Endothelial cell (in vitro differentiated cells): ENCODE measurements at places on chromosomes 3 and 15. TPM values are rescaled to one million over a fixed set of nuclear protein-coding genes. Genes with fewer than 3 reads are reported as not detected.

DNA sequence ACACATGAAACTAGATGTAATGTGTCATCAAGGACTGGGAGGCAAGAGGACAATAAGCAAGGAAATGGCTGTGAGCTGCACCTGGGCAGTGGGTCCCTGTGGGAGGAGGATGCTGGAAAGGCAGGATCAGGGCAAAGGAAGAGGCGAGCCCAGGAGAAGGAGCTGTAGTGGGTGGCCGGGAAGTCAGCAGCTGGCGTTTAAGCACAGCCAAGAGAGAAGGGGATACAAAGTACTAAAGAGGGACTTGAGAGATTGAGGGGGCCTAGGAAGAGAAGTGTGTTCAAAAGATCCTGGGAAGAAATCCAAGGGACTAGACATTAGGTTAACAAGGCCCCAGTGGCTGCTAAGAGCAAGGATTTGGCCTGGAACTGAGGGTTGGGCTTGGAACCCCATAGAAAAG is 188.5 kb upstream of the SLC24A5 start:
- H3K27me3 ChIP-seq = peaks cover 6% of the 10 kb centered on the region
- no peaks in the 10 kb centered on the region for H3K36me3 ChIP-seq
- H3K27ac ChIP-seq = no peak overlapping the region
- DNase-seq = no peak
- H3K4me3 ChIP-seq = no peak overlapping the region

DNA sequence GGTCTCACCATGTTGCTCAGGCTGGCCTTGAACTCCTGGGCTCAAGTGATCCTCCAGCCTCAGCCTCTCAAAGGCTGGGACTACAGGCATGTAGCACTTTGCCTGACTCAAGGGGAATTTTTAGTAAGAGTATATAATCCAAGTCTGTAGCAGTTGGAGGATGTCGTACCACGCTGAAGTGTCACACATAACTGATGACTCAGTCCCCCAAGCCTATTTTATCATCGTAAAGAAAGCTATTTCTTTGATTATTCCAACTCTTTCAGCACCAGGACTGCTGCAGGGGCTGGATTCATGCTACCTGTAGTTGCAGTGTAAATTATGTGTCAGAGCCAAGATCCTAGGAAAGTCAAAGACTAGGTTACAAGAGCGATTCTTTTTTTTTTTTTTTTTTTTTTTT is 1.4 kb upstream of the PRKCI start:
- DNase-seq = no peak
- peaks cover 19% of the 10 kb centered on the region for H3K4me1 ChIP-seq
- H3K36me3 ChIP-seq = peaks cover 4% of the 10 kb centered on the region
- H3K27me3 ChIP-seq = peaks cover 2% of the 10 kb centered on the region
- H3K27ac ChIP-seq = no peak overlapping the region

DNA sequence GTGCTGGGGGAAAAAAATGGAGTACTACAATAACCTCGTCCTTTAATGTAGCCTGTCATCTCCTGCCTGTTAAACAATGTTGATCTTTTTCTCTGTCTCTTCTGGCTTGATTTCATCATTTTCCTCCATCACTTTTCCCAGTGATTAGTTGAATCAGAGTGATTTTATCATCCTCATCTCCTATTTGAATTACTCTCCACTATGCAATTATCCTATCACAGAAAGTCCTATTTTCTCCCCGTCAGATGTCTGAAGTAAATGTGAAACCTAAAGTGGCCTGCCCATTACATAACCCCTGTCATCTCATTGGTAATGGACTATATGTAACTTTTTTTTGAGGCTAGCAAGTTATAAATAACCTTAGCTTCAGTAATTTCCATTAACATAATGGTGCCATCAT is 201.8 kb downstream of the CACNA2D3 start:
- no peaks in the 10 kb centered on the region for H3K36me3 ChIP-seq
- no peak for DNase-seq
- no peak overlapping the region for H3K27ac ChIP-seq
- no peaks in the 10 kb centered on the region for H3K27me3 ChIP-seq

- no peak overlapping the region for H3K27ac ChIP-seq
- no peaks in the 10 kb centered on the region for H3K36me3 ChIP-seq
- H3K4me3 ChIP-seq = no peak overlapping the region
These were observed 37.1 kb downstream of the CTXND1 start for GRCh38 chr15:80214910-80215309.

DNA sequence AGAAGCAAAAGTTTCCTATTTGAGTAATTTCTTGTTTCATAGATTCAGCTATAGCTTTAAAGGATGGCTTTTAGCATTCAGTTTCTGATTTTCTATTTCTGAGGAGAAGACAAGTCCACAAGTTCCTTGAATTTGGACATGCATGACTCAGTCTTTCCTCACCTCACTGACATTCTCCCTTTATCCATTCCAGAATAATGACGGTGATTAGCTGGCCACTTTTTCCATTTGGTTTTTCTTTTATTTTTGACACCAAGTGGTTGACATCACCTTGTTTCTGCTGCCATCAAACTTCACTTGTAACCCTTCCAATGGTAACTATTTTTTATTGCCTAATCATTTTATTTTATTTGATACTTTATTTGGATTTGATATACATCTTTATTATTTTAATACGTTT is 404.4 kb upstream of the KCNMB2 start:
- DNase-seq = no peak
- H3K27me3 ChIP-seq = peaks cover 2% of the 10 kb centered on the region
- no peaks in the 10 kb centered on the region for H3K36me3 ChIP-seq
- H3K4me1 ChIP-seq = no peaks in the 10 kb centered on the region
- H3K4me3 ChIP-seq = no peak overlapping the region

GRCh38 chr3:57752307-57752706 is 3.8 kb upstream of the SLMAP start:
- no peak for DNase-seq
- peaks cover 3% of the 10 kb centered on the region for H3K36me3 ChIP-seq
- no peak overlapping the region for H3K4me3 ChIP-seq
- no peak overlapping the region for H3K27ac ChIP-seq
- peaks cover 7% of the 10 kb centered on the region for H3K4me1 ChIP-seq

DNA sequence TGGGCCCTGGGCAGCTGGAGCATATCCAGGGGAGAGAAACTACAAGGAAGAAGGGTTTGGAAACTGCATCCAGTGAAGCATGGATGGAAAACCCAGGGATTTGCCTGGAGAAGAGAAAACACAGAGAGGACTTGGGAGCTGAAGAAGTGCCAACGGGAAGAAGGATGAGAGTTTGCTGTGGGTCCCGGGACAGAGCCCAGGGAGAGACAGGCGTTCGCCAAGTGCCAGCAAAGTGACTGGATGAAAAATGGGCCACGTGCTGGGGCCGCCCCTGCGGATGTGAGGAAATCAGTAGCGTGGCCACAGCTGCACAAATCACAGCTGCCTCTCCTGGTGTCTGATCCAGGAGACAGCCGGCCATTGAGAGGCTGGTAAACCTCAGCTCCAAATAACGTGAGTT is 70.4 kb downstream of the HES1 start:
- H3K36me3 ChIP-seq = no peaks in the 10 kb centered on the region
- no peak overlapping the region for H3K27ac ChIP-seq
- H3K4me3 ChIP-seq = no peak overlapping the region
- DNase-seq = no peak

DNA sequence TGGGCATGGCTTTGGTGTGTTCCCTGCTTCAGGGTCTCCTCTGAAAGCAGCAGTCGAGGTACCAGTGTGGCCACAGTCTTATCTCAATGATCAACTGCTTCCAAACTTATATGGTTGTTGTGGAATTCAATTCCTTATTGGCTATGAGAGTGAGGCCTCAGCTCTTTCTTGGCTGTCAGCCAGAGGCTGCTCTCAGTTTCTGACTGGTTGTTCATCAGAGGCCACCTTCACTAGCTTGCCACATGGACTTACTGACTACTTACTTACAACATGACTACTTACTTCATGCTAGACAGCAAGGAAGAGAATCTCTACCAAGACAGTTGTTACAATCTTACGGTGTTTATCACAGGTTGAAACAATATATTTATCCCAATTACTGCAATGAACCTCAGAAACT is 789.2 kb downstream of the DIPK2A start:
- no peak for DNase-seq
- H3K4me3 ChIP-seq = no peak overlapping the region
- no peak overlapping the region for H3K27ac ChIP-seq
- H3K4me1 ChIP-seq = no peaks in the 10 kb centered on the region

DNA sequence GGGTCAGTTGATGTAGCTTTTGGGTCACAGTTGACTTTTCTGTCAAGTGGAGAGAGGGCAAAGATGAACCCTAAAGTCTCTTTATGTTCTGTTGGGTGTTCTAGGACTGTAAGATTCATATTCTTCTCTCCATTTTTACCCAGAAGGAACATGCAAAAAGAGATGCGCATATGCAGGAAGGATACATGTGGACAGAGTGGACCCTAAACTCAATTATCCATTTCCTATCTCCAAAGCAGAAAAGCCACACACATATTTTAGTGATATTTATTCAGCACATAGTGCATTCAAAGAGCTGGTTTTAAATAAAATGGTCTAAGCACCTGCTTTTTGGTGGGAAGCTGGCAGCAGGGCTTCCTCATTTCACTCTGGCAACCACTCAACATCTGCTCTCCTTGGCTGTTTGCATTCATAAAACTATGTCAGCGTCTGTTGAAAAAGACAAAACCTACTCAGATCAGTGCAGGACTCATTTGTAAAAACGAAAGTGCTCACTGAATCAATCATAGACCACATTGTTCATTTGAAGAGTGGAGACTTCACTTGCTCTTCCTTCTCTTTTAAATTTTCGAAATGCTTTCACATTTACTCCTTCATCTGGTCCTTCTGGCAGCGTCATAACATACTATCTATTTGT is 96.6 kb downstream of the SEMA6D start:
- H3K36me3 ChIP-seq = no peaks in the 10 kb centered on the region
- H3K4me1 ChIP-seq = peaks cover 10% of the 10 kb centered on the region
- H3K4me3 ChIP-seq = no peak overlapping the region
- H3K27ac ChIP-seq = no peak overlapping the region
- no peak for DNase-seq

- H3K27me3 ChIP-seq = peaks cover 3% of the 10 kb centered on the region
- no peak overlapping the region for H3K4me3 ChIP-seq
- DNase-seq = peak; percentile 16
- H3K4me1 ChIP-seq = peaks cover 8% of the 10 kb centered on the region
- no peaks in the 10 kb centered on the region for H3K36me3 ChIP-seq
These were observed 35.2 kb upstream of the SIAH2 start for GRCh38 chr3:150798122-150798618.

GRCh38 chr15:99132634-99133287 is 27.9 kb downstream of the SYNM start:
- H3K4me1 ChIP-seq = peaks cover 16% of the 10 kb centered on the region
- H3K36me3 ChIP-seq = peaks cover 18% of the 10 kb centered on the region
- peaks cover 2% of the 10 kb centered on the region for H3K27me3 ChIP-seq
- H3K4me3 ChIP-seq = no peak overlapping the region
- DNase-seq = no peak
- no peak overlapping the region for H3K27ac ChIP-seq

DNA sequence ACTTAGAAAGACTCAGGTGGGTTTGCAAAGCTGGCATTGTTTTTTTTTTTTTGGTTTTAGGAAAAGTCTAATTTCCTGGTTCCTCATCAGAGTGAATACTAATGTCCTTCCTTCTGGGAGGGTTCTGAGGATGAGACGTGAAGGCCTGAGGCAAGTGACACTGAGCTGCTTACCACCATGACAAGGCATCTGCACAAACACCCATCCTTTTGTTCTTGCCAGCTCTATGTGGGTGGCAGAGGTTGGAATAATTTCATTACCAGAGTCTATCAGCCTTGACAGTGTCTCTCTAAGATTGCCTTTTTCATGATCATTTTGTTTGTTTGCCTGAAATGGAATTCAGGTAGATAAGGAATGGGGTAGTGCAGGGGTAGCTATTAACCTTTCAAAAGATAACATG is 17.1 kb downstream of the RTP4 start:
- no peaks in the 10 kb centered on the region for H3K36me3 ChIP-seq
- DNase-seq = no peak
- no peaks in the 10 kb centered on the region for H3K4me1 ChIP-seq

DNA sequence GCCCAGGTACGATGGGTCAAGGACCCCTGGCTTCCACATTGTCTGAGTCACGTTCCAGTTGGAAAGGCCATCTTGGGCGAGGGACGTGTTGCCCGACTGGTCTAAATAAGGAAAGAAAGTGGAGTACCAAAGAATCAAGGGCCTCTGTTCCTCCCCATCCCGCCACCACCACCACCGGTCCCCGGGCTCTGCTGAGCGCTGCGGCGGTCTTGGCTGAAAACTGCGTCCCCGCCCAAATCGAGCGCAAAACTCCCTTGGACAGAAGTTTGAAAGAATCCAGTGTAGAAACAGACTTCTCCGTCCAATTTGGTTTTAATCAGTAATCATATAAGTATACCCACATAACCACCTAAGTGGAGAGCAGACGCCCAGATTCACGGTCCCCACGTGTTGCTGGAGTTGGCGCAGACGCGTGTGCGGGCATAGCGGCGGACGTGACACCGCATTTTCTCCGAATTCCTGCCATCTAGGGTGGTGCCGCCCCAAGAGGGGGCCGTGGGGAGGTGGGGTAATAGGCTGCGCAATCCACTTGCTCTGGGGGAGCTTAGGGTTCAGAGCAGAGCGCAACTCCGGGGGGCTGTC is 243.8 kb upstream of the TOPAZ1 start:
- peaks cover 4% of the 10 kb centered on the region for H3K36me3 ChIP-seq
- H3K4me1 ChIP-seq = peaks cover 32% of the 10 kb centered on the region
- peak overlapping the region; percentile 85 for H3K4me3 ChIP-seq

DNA sequence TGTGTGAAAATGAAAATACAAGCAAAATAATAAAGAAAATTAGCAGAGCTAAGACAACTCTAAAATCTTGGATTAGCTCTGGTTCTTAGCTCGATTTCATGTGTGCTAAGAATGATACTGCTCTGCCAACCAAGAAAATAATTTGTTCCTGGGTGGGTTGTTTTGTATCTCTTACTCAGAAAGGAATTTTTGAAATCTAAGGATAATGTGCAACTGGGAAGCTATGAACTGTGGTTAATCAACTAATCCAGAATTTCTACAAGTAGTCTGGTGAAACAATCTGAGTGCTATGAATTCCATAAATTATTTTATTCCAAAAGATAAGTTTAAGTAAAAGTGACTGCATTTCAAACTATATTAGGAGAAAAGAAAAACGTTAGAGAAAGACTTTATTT is 92.0 kb downstream of the TFDP2 start:
- no peaks in the 10 kb centered on the region for H3K4me1 ChIP-seq
- peaks cover 8% of the 10 kb centered on the region for H3K36me3 ChIP-seq
- no peak overlapping the region for H3K27ac ChIP-seq
- DNase-seq = no peak

GRCh38 chr3:119098619-119099222 is 47.2 kb upstream of the TEX55 start:
- no peaks in the 10 kb centered on the region for H3K4me1 ChIP-seq
- no peak overlapping the region for H3K4me3 ChIP-seq
- DNase-seq = peak; percentile 33

GRCh38 chr3:52280050-52280461 is 1.6 kb upstream of the WDR82 start:
- peaks cover 36% of the 10 kb centered on the region for H3K4me1 ChIP-seq
- no peak for DNase-seq
- peaks cover 9% of the 10 kb centered on the region for H3K36me3 ChIP-seq

GRCh38 chr3:156449710-156450574 is 105.0 kb downstream of the SSR3 start:
- DNase-seq = peak; percentile 20
- H3K27ac ChIP-seq = no peak overlapping the region
- H3K27me3 ChIP-seq = no peaks in the 10 kb centered on the region
- no peaks in the 10 kb centered on the region for H3K4me1 ChIP-seq

Gene GPR87
- total RNA-seq = 2.0 TPM

Gene SHC4
- 6.8 TPM for total RNA-seq

Gene CLDN16
- not detected for total RNA-seq

Gene FRMD4B
- total RNA-seq = 102 TPM

Gene CSPG4
- total RNA-seq = 0.18 TPM

Gene KLHL40
- not detected for total RNA-seq

Gene GOLGA8B
- 89.6 TPM for total RNA-seq

Gene FOXL2NB
- total RNA-seq = 13.2 TPM

Gene GP5
- 0.23 TPM for total RNA-seq

Gene GLDN
- 0.21 TPM for total RNA-seq

Gene GOLGA8M
- total RNA-seq = 1.3 TPM

Gene GHSR
- total RNA-seq = not detected

Gene OXTR
- 1.0 TPM for total RNA-seq

Gene TMC3
- total RNA-seq = not detected

Gene TMEM42
- total RNA-seq = 17.7 TPM
